Stimulated activated naive CD4-positive, alpha-beta T cell (primary cell): ENCODE measurements at places on chromosomes 4 and X.
A peak's percentile ranks its signal among the peaks of the same experiment; 100 is the strongest.

DNA sequence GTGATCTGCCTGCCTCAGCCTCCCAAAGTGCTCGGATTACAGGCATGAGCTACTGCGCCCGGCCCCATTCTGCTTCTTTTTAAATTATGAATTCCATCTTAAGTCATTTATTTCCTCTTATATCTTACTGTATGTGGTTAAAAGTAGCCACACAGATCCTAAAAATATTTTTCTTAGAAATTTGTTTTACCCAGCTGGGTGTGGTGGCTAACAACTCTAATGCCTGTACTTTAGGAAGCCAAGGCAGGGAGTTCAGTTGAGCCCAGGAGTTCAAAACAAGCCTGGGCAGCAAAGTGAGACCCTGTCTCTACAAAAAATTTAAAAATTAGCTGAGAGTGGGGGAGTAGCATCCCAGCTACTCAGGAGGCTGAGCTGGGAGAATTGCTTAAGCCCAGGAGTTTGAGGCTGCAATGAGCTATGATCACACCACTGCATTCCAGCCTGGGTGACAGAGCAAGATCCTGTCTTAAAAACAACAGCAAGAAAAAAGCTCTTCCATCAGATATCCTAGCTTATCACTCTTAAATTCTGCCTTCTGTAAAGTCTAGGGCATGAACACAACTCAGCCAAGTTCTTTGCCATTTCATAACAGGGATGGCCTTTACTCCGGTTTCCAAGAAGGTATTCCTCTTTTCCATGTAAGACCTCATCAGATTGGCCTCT is 15.1 kb upstream of the AFF1 start:
- DNase-seq = no peak

DNA sequence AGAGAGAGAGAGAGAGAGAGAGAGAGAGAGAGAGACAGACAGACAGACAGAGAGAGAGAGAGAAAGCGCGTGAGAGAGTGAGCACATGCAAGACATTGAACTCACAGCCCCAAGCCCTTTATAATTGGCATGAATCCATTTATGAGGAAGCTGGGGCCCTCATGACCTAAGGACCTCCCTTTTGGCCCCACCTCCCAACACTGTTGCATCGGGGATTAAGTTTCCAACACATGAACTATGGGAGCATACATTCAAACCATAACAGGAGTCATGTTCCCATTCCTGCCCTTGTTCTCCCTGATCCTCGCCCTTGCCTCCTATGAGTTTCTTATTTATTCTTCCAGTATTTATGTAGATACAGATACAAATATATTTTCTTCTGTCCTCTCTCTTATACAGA is 269.8 kb upstream of the ARX start:
- DNase-seq = no peak

GRCh38 chr4:10047967-10048366 is 26.7 kb upstream of the SLC2A9 start:
- no peak for DNase-seq

DNA sequence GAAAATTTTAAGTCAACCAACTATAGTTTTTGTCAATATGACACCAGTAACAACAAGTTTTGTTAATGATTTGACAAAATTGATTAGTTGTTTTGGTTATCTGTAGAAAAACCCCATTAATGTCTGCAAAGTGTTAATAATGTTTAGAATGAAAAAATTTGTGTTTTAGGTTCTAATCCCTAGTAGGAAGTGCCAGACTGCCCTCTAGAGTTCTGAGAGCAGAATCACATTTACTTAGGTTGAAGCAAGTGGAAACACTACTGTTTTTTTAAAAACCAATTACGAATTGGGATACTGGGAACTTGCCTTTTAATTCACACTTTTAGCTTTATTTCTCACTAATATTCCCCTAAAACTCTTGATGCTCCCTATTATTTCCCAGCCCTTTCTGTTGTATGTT is 101.1 kb upstream of the CYLC1 start:
- DNase-seq = no peak

- no peak for DNase-seq
Observed at GRCh38 chrX:68499543-68500504, 973 bp downstream of the YIPF6 start.

GRCh38 chr4:16900325-16900724 is 1.9 kb upstream of the LDB2 start:
- DNase-seq = no peak

DNA sequence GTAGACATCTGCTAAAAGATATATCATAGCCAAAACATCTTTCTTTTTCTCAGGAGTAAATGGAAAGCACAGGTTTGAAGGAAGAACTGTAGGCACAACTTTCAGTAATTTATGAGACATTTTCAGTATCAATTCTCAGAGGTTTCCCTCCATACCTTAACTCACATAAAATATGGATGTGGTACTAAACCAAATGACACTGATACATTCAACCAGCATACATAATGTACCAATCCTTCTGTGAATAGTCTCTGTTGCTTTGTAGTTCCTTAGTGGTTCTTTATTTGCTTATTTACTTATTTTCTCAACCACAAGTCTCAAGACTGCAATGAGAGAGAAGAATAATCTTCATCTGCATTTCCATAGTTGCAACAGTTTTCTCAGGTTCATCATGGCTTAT is 96.1 kb downstream of the ARHGAP24 start:
- DNase-seq = no peak

GRCh38 chr4:36399762-36400353 is 118.4 kb downstream of the DTHD1 start:
- DNase-seq = peak; percentile 60

GRCh38 chr4:122879001-122879400 is 43.4 kb downstream of the NUDT6 start:
- DNase-seq = no peak

GRCh38 chr4:552019-552418 is 24.1 kb downstream of the TMEM271 start:
- no peak for DNase-seq

DNA sequence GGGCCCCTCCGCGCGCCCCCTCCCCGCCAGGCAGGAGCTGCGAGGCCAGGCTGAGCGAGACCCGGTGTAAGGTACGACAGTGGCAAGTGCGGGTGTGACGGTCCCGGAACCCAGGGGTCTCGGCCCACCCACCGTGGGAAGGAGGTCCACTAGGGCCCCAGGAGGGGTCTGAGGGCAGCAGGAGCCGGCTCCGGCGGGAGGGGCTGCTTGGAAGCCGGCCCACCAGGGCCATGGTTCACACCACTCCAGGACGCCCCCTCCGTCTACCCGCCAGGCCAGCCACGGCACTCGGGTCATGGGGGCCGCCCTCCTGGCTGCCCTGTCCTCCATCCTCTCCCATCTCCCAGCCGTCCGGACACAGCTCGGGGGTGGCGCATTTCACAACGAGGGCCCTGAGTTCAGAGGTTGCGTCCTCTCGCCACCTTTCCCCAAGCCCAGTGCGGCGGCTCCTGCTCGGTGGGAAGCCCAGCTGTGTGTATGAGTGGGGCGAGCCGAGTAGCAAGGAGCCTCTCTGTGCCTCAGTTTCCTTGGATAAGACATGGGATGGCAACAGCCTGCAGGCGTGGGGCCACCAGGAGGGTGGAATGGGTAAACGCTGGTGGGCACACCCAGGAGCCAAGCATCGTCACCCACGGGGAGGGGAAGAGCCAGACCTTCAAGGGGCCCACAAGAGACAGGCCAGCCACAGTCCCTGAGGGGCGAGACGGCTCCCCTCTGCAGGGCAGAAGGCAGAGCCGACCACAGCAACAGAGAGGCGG is 81.3 kb downstream of the FAM53A start:
- DNase-seq = no peak

GRCh38 chrX:31179203-31179602 is 107.4 kb upstream of the FTHL17 start:
- DNase-seq = no peak

DNA sequence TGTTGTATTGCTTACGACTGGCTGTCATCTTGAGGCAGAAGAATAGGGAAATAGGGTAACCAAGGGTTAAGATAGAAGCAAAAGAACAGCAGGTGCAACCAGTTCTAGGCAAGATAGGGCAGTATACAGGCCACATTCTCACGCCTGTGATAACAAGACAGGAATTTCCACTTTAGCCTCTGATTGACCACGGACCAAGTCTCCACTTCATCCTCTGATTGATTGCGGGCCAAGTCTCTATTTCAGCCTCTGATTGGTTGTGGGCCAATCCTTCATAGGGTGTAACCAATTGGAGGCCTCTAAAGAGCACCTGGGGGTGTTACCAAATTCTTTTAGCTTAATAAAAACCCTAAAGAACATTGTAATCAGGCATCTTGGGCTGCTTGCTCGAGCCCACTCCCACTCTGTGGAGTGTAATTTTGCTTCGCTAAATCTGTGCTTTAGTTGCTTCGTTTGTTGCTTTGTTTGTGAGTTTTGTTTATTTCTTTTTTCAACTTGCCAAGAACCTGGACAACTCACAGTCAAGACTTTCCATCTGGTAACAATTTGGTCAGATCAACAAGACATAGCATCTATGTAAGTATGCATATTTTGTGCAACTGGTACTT is 8.7 kb upstream of the TBC1D9 start:
- no peak for DNase-seq

DNA sequence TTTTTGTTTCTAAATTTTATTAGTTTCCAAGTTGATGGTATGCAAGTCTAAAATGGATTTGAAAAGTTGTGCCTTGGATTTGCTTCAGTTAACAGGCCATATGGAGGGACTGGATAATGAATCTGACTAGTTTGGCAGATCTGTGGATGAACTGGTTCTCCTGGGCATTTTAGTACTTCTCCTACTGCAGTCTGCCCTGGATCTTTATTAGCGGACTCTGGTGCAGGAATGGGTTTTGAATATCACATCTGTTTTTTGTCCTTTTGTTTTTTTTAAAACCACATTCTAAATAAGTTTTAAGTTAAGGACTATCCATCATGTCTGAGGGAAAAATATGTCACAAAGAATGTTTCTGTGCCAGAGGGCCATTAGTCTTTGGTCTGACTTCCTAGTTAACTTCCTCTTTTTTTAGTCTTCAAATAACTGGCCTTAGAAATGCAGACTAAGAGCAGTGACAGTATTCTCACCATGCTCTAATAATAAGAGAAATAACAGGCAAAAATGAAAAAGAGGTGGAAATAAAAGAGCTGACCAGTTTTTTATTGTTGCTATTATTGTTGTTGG is 13.9 kb upstream of the DCK start:
- DNase-seq = no peak

DNA sequence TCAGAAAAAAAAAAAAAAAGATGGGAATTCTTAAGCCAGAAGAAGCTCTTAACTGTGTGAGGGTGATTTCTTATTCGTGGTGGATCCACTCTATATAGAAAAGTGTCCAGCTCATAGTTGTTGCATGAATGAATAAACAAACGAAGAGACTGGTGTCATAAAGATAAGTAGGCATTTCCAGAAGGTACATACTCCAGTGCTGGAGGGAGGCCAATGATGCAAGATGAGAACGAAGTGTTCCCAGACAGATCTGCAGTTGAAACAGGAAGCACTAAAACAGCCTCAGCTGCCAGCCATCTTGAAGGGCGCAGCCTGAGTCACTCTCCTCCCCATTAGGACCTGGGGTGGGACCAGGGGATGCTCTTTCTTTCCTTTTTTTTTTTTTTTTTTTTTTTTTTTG is 47.4 kb upstream of the HOPX start:
- no peak for DNase-seq

DNA sequence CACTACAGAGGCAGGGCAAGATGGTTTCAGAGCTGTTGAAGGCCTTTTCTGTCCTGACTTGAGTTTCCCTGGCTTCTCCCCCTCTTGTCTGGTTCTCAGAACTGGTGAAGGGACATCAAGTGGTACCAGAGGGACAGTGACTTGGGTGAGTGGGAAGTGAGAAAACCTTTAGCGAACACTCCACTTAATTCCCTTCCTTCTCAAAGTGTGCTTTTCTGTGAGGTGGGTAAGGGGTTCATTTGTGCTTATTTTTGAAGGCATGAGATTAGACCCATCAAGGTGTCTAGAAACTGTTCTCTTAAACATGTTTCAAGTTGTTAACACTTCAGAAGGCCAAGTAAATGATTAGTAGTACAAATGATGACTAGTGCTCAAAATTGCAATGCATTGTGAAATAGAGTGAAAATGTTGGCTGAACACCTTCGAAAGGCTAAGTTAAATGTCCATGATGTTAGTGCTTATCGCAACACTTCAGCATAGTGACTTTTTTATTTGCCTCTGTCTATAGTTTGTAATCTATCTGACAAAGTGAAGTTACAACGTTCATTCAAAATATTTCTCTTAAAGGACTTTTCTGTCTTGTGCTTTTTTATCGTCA is 2.8 kb downstream of the AREG start:
- no peak for DNase-seq

DNA sequence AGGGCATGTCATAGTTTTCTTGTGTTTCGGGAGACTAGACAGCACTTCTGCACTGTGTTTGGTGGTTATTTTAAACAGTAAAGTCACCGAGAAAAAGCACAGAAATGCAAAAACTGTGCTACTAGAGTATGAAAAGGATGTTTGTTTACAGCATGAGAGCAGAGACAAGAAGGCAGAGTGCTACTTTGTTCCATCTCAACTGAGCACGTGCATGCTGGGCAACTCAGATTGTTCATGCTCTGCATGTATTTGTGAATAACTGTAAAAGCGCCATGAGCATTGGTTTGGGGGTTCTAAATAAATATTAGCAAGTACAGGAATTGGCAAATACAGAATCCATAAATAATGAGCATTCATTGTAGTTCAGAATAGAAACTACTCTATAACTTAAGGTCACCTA is 7.4 kb downstream of the EVC start:
- DNase-seq = no peak

DNA sequence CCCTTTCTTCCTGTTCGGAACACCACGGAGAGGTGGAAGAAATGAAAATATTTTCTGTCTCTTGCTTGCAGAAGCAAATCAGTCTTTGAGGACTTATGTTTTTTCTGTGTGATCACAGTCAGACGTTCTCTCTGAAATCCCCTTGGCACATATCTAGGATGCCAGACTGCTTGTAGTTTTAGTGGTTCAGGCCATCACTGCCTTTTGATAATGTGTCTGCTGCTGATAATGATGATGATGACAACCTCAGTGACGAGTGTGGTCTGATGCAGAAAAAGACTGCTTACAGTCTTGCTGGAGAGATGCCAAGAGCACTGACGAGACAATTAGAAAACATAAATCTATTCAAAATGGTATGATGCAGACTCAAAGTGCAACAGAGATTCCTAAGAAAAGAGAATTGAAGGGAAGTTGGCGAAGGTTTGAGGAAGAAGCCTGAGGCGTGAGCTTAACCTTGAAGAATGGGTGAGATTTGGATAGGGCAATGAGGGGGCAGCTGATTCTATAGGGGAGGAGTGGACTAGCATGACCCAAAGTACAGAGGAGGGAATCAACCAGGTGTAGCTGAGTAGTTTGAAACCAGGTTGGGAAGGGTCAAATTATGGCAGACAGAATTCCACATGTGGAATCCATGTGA is 7.9 kb downstream of the RAB33A start:
- DNase-seq = no peak

GRCh38 chr4:145216535-145216934 is 36.1 kb upstream of the OTUD4 start:
- no peak for DNase-seq

DNA sequence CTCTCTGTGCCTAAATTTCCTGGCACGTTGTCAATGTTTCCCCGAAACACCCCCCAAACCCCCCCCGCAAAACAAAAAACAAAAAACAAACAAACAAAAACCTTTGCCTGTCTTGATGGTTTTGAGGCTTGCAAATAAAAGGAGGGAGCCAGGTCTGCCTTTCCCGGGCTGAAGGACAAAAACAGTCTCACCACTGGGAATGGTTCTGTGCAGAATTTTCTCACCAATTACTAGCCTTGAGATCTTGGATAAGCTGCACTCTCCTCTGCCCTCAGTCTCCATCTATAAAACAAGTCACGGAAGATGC is 15.5 kb downstream of the NKX3-2 start:
- DNase-seq = no peak
